Cardiac septum (tissue), 1 donor: ENCODE measurements at places on chromosomes 4 and X. TPM values are rescaled to one million over a fixed set of nuclear protein-coding genes. Genes with fewer than 3 reads are reported as not detected.

GRCh38 chrX:152878976-152879755, 18.7 kb upstream of the ZNF185 start:
- DNase-seq: no peak

The IRS4 gene
- not detected for total RNA-seq

The STATH gene
- not detected for total RNA-seq

DNA sequence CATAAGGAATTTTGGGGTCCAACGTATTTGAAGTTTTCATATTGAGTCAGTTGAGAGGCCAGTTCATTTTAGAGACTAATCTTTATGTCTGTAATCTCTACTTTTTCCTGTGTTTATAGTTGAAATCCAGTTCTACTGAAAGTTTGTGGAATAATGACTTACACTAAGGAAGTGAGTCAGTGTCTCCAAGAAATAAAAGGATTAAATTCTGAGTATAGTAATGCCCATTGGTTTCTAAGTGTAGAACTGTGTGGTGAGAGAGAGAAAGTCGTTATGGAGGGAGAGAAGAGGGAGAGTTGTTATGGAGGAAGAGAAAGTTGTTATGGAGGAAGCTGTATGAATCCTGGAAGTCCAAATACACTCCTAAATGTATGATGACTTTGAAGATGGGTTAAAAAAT, 264.6 kb upstream of the HAND2 start:
- no peak for DNase-seq

The PNMA5 gene
- total RNA-seq: not detected

GRCh38 chr4:136002316-136002715, 1530.0 kb downstream of the PCDH18 start:
- no peak for DNase-seq

DNA sequence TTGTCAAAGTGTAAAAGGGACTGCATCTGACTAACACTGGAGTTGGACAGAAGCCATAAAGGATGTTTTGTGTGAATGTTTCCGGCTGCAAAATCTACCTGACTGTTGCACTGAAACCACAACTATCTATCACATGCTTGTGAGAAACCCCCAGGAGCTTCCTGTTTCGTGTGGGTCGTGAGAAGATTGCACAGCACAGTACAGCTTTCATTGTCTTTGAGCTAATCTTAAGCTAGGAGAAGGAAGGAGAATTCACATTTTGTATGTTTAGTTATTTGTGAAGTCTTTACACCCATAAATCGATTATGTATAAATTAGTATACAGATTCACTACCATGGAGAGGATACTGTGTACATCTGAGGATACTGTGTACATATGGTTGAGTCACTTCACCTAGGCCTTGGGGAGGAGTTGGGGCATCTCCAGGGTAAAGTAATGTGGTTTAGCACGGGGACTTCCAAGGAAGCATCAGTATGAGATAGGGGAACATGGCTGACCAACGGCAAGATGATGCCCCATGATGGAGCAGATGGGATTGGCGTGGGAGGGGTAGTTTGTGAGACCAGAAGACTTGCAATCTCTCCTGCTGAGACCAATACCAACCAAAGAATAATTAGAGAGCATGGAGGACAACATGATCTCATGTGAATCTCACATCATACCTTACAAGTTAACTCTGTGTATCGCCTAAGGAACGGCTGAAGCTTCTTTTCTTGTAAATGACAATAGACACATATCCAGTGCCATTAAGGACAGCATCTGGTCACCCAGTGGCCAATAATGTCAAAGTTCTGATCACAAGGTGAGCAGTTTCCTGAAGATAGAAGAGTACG, 43.1 kb upstream of the FAM9C start:
- no peak for DNase-seq

The SPANXA1 gene
- total RNA-seq: not detected

DNA sequence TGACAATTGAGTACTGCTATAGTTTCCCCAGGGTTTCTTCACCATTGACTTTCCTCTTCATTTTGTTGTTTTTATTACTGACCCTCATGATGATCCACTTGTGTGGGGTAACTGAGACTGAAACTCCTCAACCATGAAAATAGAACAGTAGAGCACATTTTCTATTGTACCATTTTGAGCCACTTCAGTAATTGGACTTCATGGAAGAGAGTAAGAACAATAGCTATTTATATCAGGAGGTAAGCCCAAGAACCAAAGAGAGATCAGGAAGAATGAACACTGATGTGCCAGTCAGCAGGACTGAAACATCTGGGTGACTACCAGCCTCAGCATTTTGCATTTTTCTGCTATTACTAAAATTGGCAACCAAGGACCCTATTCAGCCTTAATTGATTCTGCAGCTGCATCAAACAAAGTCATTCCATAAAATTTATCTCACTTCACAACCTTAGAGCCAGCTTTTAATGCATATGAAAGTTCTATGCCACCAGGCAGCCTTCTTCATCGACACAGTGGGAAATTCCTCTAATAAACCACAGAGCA, 151.4 kb downstream of the BANK1 start:
- DNase-seq: no peak

DNA sequence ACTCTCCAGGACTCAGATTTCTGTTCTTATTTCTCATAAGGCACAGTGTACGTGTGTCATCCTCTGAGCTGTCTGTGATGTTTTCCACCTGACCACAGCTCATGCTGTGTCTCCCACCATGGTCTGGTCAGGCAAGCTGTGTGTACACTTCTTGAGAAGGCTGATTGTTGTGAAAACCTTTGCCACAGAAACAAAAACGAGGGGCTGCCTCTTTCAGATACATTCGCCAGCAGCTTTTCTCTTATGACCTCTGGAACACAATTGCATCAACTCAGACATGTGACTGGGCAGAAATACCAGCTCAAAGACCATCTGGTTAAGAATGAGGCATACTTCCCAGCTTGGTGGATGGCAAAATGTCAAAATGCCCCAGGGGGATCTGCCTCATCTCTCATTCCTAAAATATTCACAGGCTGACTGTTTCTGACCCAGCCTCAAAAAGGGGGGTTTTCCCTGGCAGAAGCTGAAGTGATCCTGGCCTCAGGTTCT, 46.1 kb downstream of the PGRMC2 start:
- no peak for DNase-seq

The NEK1 gene
- 17.3 TPM for total RNA-seq

DNA sequence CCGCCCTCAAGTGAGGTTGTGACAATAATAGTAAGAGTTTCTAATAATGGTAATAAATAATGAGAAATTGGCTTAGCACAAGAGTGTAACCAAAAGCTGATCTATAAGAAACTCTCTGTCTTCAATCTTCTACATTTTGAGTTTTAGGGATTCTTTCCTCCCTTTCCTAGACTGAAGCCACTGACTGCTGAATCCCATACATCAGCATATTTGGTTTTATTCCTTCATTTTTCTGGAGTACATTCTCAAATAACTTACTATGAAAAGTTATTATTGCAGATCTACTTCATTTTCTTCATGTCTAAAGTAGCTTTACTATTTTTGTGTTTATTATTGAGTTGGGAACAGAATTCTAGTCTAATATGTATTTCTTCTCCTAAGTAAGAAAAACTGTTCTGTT, 49.9 kb upstream of the ADAD1 start:
- DNase-seq: no peak

- peak; percentile 39 for DNase-seq
Measured at GRCh38 chrX:52983321-52984000, 25.1 kb upstream of the FAM156A start.

- DNase-seq: no peak
Measured at GRCh38 chrX:136191171-136191570, 43.8 kb downstream of the FHL1 start.

DNA sequence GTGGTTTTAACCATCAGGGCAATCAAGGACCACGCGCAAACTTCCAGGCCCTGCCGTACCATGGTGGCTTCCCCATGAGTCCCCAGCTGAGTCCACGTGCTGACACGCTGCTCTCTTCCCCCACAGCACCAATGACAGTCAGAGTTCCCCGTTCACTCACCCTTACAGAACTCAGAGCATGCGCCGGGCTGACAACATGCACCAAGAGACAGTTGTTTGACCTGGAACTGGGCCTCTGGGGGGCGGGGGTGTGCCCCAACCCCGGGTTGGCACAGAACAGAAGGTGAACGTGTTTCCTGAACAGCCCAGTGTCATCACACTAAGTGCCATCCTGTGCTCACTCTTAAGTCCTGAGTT, 29.4 kb downstream of the IRF2 start:
- no peak for DNase-seq

DNA sequence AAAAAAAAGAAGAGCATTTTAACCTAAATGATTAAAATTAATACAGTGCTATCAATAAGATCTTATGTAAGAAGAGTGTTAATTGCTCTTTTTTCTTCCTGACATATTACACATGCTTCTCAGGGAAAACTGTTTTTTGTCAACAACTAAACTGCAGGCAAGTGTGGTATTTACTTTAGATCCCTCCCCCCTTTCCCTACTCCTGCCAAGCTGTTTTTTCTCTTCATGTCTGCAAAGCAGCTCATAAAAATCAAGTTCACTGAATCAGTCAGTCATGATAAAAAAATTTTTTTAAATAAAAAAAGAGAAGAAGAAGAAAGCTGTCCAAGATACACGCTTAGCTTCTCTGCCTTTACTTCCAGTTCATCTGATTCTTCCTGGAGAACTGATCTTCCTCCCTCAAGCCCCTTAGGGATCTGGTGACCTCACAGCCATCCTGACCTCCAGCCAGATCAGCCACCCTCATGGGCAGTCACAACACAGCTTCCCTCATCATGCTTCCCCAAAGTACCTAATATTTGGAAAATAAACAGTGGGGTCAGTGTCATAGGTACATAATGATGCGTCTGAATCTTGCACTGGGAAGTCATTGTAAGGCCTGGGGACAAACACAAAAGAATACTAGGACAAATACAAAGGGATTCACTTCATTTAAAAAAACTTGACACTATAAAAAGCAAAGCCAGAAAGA, 87.0 kb downstream of the ZNF827 start:
- DNase-seq: no peak

GRCh38 chrX:43500246-43500645, 155.9 kb upstream of the MAOA start:
- no peak for DNase-seq

DNA sequence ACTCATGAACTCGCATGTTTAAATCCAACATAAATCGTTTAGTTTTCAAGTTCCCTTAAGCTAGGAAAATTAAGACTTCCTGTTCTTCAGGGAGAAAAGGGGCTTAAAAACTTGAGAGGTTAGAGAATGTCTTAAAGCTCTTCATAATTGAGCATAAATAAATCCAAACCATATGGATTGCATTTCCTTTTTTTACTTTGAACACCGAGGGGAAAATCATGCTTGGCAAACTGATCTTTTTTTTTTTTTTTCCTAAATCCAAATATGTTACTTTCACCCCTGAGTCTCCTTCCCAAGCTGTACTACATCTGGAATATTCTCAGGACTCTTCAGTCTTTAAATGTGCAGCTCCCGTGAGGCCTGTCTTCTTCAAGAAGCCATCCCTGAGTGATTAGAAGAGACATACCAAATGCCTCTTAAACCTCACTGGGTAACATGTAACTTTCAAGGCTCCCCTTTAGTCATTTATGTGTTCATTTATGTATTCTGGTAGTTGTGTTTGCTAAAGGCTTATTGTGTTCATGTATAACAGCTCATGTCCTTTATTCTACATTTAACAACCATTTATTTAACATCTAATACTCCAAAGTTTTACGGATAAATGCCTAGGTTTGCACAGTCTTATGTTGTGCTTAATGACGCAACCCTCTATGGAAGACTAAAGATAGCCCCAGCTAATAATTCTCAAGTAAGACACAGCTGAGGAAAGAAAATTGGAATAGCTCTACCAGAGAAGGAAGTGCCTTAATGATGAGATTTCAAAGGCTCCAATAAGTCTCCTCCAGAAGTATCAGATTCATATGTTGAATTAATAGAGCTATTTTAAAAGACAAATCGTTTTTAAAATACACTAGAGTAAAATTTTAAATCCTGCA, 107.0 kb downstream of the AGTR2 start:
- DNase-seq: no peak

GRCh38 chr4:47668810-47669408, 169.0 kb downstream of the CORIN start:
- DNase-seq: no peak

The UGT2B17 gene
- total RNA-seq: not detected

DNA sequence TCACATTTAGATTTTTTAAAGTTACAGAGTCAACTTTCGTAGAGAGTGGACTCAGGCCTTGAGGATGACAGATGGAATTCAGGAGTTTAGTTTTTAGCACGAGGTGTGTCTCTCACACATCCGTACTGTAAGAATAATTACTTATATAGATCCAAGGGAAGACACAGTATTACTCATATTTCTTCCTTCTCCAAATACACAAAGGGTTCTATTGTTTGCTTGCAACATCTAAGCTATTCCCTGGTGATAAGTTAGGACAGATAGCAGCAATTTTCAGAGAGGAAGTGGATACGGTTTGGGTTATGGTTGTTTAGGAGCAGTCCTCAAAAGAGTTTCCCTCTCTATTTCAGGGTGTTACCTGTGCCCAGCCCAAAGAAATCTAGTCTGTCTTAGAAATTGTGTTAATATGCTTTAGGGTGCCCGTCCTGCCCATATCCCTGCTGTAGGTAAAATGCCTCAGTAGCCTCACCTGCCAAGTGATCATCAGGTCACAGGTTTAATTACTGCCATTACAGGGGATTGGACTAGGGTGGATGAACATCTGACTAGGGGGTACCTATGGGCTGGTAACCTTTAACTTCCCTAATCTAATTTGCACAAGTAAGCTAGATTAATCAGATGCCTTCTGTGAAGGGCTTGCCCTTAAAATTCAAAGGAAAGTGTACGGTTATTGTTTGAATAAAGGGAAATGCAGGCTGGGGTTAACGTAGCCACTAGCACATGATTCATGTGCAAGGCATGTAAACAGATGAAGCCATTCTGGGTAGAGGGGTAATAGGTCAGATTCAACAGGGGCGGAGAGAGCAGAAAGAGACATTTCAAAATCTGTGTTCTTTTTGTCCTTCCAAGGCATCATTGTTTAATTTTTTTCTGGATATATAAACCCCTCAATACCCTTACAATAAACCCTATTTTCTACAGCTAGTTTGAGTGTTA, 8.7 kb upstream of the PPP3CA start:
- DNase-seq: no peak

GRCh38 chrX:111098874-111099273, 2.9 kb downstream of the PAK3 start:
- DNase-seq: no peak

The CXCL11 gene
- total RNA-seq: 0.32 TPM

- peak; percentile 47 for DNase-seq
Measured at GRCh38 chr4:8373973-8374545, 66.5 kb downstream of the ACOX3 start.
